SK-N-SH (cell line): ENCODE measurements at places on chromosomes 1 and 21. TPM values are rescaled to one million over a fixed set of nuclear protein-coding genes. Genes with fewer than 3 reads are reported as not detected.

Gene SELL
- polyA plus RNA-seq, result 0.52 and 0.58 TPM in 2 replicates

Gene FMO5
- 0.30 and 0.50 TPM in 2 replicates for polyA plus RNA-seq

Gene RAB3B
- 10.2 and 12.4 TPM in 2 replicates for polyA plus RNA-seq

Gene PCAT6
- 5.1 and 6.9 TPM in 2 replicates for polyA plus RNA-seq

Gene CLCNKB
- polyA plus RNA-seq, result 0.37 and 0.41 TPM in 2 replicates

Gene OR10J1
- not detected in 2 replicates for polyA plus RNA-seq

Gene RYR2
- polyA plus RNA-seq, result under 0.01 and 0.03 TPM in 2 replicates

Gene HSD11B1
- 0.23 and 0.37 TPM in 2 replicates for polyA plus RNA-seq

Gene PGLYRP4
- polyA plus RNA-seq, result not detected in 2 replicates

Gene NTMT2
- polyA plus RNA-seq, result not detected in 2 replicates
